ENCODE measurements at places on chromosomes 7 and 10. TPM values are rescaled to one million over a fixed set of nuclear protein-coding genes. Genes with fewer than 3 reads are reported as not detected.
A peak's percentile ranks its signal among the peaks of the same experiment; 100 is the strongest.

GRCh38 chr7:115749924-115750323, 280.6 kb downstream of the TFEC start:
- DNase-seq, result no peak

The GLI3 gene
- total RNA-seq, result 1.3 TPM

The AGR3 gene
- total RNA-seq, result not detected

The TMEM139 gene
- total RNA-seq, result 1.1 TPM

- DNase-seq, result no peak
These were observed at the start of gene CYP2C18 for GRCh38 chr10:94683214-94684054. Gene CYP2C18 (plus strand): TSS chr10:94683729. CDS start chr10:94683820, 91 bp downstream.

DNA sequence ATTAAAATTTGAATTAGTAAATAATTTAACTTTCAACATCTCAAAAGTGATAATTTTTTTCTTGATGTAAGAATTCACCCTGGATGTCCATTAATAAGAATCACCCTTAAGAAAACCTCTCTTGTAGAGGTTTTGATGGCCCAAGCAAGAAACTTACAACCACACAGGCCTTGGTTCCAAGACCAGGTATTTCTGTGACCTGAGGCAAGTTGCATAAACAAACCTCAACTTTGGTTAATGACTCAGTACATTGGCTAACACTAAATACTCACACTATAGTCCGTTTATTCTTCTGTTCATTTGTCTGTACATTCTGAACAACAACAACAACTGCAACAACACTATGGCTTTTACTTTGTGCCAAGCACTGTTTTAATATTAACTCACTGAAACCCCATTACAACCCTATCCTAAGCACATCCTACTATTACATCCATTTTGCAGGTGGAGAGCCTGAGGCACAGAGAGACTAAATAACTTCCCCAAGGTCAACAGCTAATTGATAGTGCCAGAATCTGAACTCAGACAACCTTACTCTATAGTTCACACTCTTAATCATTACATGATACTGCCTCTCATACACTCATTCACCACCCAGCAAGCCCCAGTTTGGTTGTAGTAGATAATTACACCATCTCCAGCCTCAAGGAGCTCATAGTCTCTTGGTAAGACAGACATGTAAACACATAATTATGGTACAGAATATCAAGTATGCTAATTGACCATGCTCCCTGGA, 6.6 kb downstream of the ANK3 start:
- no peak for DNase-seq

DNA sequence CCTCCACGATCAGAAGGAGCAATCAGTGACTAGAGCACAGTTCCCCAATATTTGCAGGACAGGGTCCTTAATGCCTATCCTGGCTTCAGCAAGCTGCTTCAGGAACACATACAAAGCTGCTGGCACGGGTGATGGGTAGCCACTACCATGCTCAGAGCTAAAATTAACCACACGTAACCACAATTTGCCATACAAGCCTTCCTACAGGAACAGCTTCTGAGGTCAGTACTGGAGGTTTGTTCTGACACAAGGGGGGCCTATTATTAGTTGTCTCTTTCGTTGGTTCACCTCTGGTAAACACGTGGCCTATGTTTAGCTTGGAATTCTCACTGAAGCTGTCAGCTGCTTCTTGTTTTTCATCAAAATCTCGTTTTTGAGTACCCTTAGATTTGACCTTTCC, 41.1 kb downstream of the ZNF248 start:
- no peak for DNase-seq

- no peak for DNase-seq
These were observed 3.7 kb downstream of the TMEM140 start for GRCh38 chr7:135151533-135151932.

The FOXK1 gene
- 42.1 TPM for total RNA-seq

The AKR1B15 gene
- total RNA-seq, result not detected

The STEAP1 gene
- total RNA-seq, result not detected

GRCh38 chr7:43302773-43303460, 190.5 kb downstream of the HECW1 start:
- DNase-seq, result no peak

DNA sequence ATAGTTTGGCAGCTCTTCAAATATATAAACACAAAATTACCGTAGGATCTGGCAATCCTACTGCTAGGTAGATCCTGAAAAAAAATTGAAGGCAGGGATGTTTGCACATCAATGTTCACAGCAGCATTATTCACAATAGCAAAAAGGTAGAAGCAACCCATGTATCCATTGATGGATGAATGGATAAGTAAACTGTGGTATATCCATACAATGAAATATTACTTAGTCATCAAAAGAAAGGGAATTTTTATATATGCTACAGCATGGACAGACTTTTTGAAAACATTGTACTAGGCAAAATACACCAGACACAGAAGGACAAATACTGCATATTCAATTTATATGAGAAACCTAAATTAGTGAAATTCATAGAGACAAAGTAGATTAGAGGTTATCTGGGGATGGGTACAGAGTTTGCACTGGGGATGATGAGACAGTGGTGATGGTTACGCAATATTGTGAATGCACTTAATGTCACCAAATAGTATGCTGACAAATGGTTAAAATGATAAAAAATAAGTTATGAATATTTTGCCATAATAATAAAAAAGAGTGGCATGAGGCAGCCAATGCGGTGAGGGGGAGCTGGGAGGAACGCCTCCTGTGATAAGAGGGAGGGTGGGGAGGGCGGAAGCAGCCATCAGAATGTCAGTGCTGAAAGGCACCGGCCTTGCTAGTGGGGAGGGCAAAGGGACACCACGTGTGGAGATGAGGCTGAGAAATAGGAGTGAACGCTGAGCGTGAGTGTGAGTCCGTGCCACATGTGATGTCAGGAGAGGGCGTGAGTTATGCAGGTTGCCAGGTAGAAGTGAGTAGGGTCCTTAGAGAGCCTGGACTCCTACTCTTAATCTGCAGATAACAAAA, 386.1 kb upstream of the PODXL start:
- no peak for DNase-seq

- no peak for DNase-seq
These were observed 16.2 kb upstream of the SLC26A4 start for GRCh38 chr7:107644309-107644974.

The POLR2J2 gene
- total RNA-seq, result 19.0 TPM

The TSPAN14 gene
- total RNA-seq, result 98.8 TPM

GRCh38 chr7:30971840-30972563, 8.2 kb downstream of the GHRHR start:
- DNase-seq, result no peak

The TNS3 gene
- 2.0 TPM for total RNA-seq

DNA sequence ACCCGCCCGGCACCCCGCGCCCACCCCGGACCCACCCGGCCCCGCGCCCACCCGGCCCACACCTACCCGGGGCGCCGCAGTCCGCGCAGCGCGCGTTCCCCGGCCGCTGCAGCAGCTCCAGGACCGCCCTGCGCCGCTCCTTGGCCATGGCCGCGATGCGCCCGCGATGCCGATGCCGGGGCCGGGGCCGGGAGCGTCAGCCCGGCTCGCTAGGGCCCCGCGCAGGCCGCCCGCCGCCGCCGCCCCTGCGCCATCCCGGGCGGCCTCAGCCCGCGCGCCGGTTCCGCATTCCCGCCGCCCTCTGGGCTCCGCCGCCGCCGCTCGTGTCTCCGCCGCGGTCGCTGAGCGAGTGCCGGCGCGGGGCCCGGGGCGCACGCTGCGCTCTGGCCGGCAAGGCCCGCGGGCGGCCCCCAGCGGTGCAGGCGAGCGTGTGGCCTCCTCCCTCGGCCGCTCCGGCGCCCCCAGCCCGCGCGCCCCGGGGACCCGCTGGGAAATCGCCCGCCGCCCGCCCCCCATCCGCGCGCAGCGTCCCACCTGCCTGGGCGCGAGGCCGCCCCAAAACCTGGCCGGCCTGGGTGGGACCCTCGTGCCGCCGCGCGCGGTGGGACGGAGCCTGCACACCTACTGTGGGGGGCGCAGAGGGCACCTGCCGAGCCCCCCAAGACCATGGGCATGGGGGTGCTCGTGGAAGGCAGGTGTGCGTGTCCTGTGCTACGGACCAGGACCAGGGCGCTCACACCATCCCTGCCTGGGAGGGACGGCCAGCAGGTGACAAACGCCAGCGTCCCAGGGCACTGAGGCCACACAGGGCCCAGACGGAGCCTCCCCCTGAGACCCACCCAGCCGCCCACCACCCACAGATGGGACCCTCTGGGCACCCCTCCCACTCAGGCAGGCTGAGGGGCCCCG, at the start of gene ADAP1:
Gene ADAP1, minus strand, starts transcription at position 351 of the 909 bp plus-strand sequence. Its CDS starts 203 bp downstream, at position 148.
- peak; percentile 81 for DNase-seq

GRCh38 chr7:127391591-127392181, 822 bp downstream of the ZNF800 start:
- DNase-seq, result peak; percentile 80

- no peak for DNase-seq
These were observed 129.1 kb upstream of the AMPH start for GRCh38 chr7:38760226-38760625.

GRCh38 chr10:95245425-95246055, 45.3 kb downstream of the PDLIM1 start:
- no peak for DNase-seq

GRCh38 chr7:80552031-80552694, 40.3 kb upstream of the GNAT3 start:
- DNase-seq, result no peak

GRCh38 chr7:25884265-25884828, 267.7 kb upstream of the NFE2L3 start:
- DNase-seq, result no peak
